ENCODE measurements at places on chromosomes 6 and 20.

DNA sequence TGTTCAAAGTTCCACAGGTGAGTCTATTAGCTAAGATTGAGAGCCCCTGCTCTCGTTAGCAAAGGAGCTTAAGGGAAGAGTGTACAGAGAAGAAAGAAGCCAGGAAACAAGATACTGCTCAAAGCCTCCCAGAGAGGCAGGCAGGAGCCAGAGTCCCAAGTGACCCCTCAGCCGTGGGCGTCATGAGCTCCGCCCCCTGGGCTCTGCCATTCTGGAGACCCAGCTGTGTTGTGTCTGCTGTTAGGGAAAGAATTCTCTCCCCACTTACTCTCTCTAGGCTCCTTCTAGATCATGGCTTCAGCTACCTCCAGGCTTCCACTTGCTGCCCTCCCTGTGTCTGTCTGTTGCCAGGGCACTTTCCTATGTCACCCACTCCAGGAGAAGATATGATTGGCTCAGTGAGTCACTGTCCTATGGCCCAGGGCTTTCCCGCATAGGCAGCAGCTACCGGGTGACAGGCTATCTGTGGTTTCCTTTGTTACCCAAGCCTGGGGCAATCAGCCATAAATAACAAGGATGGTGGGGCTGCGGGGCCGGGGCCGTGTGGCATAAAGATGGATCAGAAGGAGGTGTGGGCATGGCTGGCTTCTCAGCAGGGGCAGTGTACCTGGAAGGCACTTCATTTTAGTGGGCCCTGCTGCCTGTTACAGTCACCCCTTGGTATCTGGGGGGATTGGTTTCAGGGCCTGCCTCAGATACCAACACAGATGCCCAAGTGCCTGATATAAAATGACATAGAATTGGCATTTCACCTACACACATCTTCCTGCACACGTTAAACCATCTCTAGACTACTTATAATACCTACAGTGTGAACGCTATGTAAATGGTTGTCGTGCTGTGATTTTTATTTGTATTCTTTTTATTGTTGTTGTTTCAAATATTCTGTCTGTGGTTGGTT lies 118.9 kb downstream of the ARMC2 start:
- peak; percentile 30 for DNase-seq

GRCh38 chr6:169957351-169957963 lies 206.0 kb downstream of the ERMARD start:
- DNase-seq, result no peak

DNA sequence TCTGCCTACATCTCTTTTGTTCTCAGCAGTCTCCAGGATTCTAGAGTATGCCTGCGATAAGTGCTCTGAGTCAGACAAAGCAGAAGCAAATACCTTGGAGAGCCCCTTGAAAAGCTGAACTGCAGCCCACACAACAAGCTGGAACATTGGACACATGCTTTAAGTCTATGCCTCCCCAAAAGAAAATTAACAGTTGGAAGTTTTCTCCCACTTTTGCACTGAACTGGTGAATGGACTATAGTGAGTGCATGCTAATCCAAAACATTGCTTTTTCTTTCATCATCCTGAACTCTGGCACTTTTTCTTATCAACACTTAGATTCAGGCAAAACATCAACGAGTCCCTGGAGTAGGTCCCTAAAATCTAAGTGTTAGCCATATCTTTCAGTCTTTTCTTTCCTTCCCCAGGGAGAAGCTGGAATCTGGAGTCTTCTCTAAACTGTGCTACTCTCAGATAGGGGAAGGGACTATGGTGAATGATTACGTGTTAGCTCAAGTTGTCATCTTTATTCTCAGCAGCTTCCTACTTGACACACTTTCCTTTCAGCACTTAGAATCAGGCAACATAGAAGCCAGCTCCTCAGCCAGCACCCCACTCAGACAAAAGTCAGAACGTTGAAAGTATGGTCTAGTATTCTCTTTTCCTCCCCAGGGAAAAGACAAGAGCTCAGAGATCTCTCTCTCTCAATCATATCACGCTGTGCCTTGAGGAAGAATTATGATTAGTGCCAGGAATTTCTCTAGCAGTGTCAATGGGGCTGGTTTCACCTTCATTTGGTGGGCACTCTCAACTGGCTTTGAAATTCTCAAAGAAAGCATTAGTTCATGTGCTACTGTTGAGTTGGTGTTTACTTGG lies 811.0 kb upstream of the GJE1 start:
- DNase-seq, result no peak

- no peak for DNase-seq
These were observed 34.9 kb upstream of the EXOC2 start for GRCh38 chr6:727856-728255.

DNA sequence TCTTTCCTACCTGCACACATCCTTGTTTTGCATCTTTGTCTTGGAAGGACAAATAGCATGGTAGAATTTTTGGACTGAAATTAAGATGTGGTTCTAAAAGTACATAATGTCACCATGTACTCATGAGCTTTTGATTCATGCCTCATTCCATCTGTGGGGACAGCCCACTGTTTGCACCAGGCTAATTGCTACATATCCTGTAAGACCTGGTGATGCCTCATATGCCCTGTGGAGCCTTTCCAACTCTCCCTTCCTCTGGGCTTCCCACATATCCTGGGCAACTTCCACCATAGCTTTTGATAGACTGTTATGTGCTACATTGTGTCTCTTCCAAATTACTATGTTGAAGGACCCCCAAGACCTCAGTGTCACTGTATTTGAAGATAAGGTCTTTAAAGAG lies 213.6 kb upstream of the PREP start:
- DNase-seq, result no peak

GRCh38 chr6:142659661-142660060 lies 285.3 kb downstream of the HIVEP2 start:
- no peak for DNase-seq
